ENCODE measurements at places on chromosomes 13 and 19.

GRCh38 chr13:77298426-77298825 lies 28.5 kb downstream of the MYCBP2 start:
- peak; percentile 70 for DNase-seq

DNA sequence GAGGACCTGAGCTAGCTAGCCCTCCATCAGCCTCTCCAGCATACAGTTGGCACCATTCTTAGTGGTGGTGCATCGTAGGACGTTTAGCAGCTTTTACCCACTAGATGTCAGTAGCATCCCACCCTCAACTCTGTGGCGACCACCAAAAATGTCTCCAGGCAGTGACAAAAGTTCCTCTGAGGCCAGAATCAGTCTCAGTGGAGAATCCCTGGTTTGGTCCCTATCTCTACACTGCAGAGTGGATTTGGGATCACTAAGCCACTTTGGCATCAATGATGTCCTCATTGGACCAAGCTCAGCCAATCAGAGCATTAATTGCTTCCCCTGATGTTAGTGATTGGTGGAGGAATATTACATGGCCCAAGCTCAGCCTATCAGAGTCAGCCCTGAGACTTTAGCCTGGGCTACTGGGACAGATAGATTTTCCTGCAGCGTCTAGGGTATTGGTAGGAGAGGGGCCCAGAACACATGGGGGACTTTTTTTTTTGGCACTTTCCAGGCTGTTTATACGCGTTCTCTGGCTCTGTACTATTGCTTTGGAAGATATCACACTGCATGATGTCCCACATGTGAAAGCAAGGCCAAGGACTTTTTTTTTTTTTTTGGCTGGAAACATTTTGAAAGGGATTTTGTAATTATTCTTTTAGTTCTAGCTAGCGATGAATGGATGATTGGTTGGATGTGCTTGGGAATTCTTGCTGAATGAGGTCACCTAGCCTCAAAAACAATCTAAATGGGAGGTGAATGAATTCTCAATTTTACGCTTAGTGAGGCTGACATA lies 7.0 kb downstream of the TMEM221 start:
- peak; percentile 21 for DNase-seq

GRCh38 chr13:98880677-98881076 lies 97.2 kb downstream of the DOCK9 start:
- no peak for DNase-seq

DNA sequence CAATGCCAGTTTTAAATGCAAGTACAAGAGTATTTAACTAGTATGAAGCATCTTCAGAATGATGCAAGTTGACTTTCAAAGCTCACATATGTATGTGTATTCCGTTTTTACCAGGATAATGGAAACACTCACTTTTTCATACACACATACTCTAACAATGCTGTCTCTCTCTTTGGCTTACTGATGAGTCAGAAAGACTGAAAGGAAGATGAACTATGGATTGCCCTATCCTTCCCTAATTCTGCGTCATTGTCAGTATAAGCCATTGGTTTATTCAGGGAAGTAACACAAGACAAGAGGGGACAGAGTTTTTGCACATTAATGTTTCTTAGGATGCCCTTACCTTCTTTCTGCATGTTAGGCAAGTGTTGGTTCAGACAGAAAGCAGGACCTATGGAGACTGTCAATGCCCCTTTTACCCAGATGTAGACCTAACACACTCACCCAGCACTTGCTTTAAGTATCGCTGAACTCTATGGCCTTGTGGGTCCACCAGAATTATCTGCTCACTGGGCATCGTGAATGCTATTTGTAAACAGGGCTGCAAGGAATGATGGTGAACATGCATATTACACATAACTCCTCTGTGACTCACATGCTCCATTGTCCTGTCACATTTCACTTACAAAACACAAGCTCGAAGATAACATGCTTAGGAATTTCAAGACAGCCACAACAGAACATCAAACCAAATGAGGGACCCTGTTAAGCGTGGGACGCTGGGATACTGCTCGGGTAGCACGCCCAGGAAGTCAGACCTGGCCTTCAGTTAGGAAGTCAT lies 10.0 kb upstream of the OXGR1 start:
- no peak for DNase-seq

GRCh38 chr19:814152-815078 lies 7.3 kb downstream of the PLPPR3 start:
- DNase-seq = no peak

DNA sequence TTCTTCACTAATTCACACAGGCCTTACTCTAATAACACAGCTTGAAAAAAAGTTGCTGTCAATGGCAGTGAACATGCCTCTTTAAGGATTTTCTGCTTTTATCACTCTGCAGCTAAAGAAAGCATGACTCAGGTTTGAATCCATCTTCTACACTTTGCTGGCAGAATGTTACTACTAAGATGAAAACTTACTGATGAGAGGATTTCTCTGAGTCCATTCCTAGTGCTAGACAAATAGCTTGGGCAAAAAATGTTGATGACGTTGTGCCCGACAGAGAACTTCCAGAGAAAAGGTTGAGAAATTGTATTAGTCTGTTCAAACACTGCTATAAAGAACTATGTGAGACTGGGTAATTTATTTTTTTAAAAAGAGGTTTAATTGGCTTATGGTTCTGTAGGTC lies 572.0 kb downstream of the IRS2 start:
- no peak for DNase-seq

- DNase-seq = no peak
These were observed 556.7 kb downstream of the PCDH9 start for GRCh38 chr13:66673401-66673800.

- peak; percentile 92 for DNase-seq
These were observed 21.8 kb upstream of the OR10H1 start for GRCh38 chr19:15837221-15837731.

DNA sequence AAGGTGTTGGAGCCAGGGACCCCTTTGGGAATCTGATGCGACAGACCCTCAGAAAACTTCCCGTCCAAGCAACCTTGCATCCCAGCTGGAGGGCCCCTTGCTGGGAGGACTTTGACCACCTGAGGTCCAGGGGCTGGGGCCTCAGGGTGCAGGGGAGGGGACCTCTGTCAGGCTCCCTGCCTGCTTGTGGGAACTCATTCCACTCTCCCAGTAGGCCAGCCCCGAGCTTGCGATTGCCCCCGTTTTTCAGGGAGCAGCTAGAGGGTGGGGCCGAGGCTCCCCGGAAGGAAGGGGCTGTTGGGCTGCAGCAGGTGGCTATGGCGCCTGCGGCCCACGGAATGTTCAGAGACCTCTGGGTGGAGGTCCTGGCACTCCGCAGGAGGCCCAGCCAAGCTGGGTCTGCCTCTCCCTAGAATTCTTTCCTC lies 2.8 kb downstream of the GNA11 start:
- no peak for DNase-seq

DNA sequence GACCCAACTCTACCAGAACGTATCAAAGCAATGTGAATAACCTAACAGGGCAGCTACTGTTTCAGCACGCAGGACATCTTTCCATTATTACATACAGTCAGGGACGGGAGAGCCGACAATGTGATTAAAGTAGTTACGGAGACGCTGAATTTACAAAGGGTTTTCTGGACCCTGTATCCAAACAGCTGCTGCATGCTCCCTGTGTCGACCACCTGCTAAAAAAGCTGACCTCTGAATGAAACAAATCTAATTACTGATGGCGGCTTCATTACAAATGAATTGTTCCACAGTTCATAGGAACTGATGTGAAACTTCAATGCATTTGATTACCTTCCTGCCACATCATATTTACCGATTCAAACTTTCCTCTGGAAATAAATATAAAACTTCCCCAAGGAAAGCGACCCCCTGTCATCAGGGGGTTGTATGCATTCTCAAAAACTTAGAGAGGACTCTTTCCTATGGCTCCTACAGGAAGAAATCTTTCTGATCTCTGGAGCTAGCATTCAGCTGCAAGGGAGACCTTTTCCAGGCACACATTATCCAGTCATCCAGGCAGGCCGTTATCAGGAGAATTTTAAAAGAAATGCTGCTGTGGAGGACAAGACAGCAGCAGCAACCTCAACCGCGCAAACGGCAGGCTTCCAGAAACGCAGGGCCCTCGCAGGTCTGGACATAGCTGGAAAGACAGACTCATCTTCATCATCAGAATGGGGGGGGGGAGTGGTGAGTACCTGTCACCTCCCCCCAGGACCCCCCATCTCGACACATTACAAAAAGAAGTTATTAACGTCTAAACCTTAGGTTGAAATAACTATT lies 3.1 kb downstream of the EFNB2 start:
- no peak for DNase-seq

DNA sequence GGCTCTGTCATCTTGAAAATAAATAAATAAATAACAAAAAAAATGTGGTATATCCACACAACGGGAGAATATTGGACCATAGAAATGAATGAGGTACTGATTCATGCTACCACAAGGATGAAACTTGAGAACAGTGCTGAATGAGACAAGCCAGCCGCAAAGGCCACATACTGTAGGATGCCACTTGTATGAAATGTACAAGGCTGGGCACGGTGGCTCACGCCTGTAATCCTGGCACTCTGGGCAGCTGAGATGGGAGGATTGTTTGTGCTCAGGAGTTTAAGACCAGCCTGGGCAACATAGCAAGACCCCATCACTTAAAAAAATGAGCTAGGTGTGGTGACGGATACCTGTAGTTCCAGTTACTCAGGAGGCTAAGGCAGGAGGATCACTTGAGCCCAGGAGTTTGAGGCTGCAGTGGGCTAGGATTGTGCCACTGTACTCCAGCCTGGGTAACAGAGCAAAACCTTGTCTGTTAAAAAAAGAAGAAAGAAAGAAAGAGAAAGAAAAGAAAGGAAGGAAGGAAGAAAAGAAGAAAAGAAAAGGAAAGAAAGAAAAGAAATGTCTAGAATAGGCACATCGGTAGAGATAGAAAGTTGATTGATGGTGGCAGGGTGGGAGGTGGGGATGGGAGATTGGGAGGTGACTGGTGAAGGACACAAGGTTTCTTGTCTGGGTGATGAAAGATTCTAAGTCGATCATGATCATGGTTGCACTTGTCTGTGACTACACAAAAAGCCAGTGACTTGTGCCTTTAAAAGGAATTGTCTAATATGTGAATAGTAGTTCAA lies 20.3 kb downstream of the HPN start:
- DNase-seq = no peak

- no peak for DNase-seq
These were observed 27.3 kb upstream of the GPI start for GRCh38 chr19:34337739-34338138.

- DNase-seq = no peak
These were observed 8.6 kb upstream of the ZNF283 start for GRCh38 chr19:43818500-43818899.

DNA sequence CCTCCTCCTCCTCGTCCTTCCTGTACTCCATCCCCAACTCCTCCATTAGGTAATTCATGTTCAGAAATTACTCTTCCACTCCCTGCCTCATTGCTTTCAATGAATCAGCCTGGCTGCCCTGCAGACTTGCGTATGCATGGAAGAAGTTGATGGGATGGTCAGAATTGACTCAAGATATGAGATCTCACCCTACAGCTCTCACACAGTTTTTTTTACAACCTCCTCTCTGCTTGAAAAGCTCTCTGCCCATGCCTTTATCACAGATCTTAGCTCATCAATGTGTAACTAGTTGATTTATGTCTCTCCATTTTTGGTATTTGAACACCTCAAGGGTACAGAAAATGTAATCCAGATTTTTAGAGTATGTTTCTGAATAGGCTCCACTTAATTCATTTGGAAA lies 506.9 kb downstream of the TBC1D4 start:
- no peak for DNase-seq

DNA sequence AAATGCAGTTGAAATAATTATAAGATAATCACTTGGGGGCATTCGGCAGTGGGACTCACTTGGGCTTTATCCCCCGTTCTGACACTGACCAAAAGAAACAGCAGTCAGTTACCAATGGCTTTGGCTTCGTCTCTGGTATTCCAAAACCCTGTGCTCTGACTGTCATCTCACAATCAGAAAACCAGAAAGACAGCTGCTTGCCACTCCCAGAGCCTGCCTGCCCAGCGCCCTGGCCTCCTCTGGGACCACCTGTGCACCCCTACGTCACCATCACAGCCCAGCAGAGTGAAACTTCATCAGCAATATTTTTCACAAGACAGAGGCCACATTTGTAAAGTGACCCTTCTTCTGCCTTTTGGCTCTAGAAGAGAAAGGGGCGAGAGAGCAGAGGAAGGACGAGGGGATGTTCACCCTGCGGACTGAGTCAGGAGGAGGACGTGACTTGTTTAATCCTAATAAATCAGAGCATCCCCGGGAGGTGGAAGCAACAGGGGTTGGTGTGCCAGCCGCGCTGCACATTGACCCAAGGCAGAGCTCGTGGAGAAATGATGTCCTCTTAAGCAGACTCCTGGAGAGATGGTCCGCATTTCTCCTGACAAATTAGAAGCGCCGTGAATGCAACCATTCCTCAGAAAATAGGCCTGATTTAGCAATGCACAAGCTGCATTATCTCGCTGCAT lies 397.8 kb upstream of the ZNF507 start:
- DNase-seq = no peak

GRCh38 chr13:102968572-102969228 lies 97.5 kb downstream of the SLC10A2 start:
- no peak for DNase-seq

DNA sequence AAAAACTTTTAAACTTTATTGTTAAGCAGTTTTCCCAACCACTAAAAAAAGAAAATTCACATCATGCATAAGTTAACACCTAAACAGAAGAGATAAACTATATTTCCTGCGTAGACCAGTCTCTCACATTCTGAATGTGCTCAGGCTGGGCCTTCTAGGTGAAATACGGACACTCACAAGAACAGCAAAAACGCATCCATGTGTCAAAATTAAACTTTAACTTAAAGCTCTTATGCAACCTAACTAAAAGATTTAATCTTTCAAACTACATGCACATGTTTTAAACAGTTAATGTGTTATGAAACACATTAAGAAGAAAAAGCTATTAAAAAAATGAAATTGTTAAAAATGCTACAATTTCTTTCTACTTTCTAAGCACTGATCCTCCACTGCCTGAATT lies 2.6 kb downstream of the SAFB2 start:
- DNase-seq = no peak

DNA sequence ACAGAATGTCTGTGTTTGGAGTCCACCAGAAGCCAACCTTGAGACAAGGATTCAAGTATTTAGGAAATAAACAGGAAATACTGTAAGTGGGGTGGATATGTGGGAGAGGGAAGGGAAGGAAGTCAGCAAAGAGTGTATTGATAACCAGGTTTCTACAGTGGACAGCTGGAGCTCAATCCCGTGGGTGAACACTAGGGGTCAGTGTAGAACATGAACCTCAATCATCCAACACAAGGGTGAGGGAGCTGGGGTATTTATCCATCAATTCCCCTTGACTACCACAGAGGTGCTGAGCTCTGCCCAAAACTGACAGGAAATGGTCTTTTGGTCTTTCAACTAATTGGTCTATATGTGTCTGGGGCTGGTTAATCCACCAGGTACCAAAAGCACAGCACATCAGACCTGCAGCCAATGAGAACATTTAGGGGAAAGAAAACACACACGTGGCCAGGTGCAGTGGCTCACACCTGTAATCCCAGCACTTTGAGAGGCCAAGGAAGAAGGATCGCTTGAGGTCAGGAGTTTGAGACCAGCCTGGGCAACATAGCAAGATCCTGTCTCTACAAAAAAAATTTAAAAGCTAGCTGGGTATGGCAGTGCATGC lies 5.6 kb upstream of the SYDE1 start:
- peak; percentile 31 for DNase-seq

- no peak for DNase-seq
These were observed 81.2 kb downstream of the COL4A2 start for GRCh38 chr13:110388108-110388943.

Measured in AML-193 (cell line).